ENCODE measurements at places on chromosomes 11 and 22.

GRCh38 chr22:50485221-50486131 lies 1.2 kb upstream of the MIOX start:
- no peak for DNase-seq

DNA sequence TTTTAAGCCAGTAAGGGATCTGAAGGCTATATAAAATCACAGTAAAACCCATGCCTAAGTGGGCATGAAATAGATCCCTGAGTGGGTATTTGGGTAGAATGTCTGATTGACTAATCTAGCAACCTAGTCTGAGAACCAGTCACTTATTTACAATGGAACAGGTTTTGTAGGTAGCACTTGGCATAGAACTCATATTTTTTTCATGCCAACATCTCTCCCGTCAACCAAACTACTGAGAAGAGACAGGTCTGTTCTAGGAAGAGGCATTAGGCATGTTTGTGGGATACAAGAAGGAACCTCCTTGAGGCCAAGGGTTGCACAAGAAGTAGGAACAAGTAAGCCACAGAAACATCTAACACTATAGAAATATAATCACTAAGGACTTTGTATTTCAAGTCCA lies 840.4 kb upstream of the TENM4 start:
- no peak for DNase-seq

- DNase-seq, result no peak
Measured at GRCh38 chr22:39475337-39475736, 18.5 kb downstream of the MGAT3 start.

DNA sequence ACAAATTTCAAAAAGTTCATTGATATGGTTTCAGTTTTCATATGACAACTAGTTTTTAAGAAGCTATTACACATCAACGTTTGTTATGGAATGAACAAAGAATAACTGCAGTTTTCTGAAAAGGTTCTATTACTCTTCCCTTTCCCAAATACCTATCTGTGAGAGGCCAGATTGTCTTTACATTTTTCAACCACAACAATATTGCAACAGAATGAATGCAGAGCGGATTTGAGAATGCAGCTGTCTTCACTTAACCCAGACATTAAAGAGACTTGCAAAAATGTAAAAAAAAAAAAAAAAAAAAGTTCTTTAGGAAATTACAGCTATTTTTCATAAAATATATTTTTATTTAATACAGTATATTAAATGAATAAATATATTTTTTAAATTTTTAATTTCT lies 250.8 kb downstream of the DDX10 start:
- DNase-seq, result no peak

GRCh38 chr11:121722431-121723245 lies 269.9 kb upstream of the SORL1-AS1 start:
- DNase-seq, result peak; percentile 16

- DNase-seq, result no peak
Measured at GRCh38 chr11:33646629-33647028, 54.0 kb downstream of the C11orf91 start.

- no peak for DNase-seq
Measured at GRCh38 chr22:31637447-31637890, 24.5 kb downstream of the PISD start.

DNA sequence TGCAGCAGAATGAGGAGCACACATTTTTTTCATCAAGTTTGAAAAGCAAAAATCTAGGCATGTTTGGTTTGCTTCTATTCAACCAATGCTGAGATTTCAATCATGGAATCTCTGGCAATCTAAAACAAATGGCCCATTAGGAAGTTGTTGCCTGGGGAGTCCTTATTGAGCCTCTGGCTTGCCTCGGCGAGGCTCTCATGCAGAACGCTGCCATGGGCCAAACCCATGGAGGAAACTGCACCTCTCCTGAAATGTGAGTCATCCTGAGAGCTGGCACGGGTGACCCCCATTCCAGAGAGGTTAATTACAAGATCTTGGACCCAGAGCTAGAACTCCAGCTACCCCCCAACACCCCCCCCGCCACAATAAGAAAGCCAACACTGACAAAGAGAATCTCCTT lies 80.7 kb downstream of the MN1 start:
- DNase-seq, result no peak

DNA sequence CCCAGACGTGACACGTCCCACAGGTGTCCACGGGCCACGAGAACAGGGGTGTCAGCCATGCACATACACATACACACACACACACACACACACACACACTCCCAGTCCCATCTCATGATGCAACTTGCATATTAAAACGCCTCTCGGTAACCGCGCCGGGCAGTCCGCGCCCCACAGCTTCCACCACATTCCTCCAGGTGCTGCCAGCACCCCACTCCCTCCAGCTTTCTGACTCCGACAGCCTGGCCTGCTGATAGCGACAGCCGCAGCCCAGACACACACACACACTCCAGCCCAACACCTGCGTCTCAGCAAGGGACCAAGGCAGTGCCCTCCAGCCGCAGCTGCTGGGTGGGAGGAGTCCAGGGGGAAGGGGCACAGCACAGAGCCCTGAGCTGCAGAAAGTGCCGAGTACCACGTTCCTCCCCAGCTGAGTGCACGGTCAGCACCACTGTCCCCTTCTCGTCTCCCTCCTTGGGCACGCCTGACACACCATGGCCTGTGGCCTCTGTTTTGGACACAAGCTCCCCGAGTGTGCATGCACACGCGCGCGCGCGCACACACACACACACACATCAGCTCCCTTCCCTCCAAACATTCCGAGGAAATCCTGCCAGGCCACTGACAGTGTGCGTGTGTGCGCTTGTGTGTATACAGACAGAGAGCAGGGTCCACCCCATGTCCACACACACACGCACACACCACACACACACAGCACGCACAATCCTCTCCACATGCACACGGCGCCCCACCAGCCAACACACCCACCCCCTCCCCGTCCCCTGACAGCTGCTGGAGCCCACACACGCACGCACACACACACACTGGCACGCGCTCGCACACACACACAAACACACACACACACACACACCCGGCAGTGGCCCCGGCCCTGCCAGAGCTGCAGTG lies 1.2 kb downstream of the ELFN2 start:
- no peak for DNase-seq

- DNase-seq, result no peak
Measured at GRCh38 chr22:27247701-27248434, 553.7 kb downstream of the MN1 start.

GRCh38 chr22:36885474-36885873 lies 24.7 kb downstream of the NCF4 start:
- DNase-seq, result no peak

- DNase-seq, result no peak
Measured at GRCh38 chr11:10954184-10954583, 96.3 kb upstream of the ZBED5 start.

- no peak for DNase-seq
Measured at GRCh38 chr11:132112846-132113245, 742.4 kb downstream of the NTM start.

- no peak for DNase-seq
Measured at GRCh38 chr11:65298131-65298535, 16.5 kb upstream of the CDC42EP2 start.

DNA sequence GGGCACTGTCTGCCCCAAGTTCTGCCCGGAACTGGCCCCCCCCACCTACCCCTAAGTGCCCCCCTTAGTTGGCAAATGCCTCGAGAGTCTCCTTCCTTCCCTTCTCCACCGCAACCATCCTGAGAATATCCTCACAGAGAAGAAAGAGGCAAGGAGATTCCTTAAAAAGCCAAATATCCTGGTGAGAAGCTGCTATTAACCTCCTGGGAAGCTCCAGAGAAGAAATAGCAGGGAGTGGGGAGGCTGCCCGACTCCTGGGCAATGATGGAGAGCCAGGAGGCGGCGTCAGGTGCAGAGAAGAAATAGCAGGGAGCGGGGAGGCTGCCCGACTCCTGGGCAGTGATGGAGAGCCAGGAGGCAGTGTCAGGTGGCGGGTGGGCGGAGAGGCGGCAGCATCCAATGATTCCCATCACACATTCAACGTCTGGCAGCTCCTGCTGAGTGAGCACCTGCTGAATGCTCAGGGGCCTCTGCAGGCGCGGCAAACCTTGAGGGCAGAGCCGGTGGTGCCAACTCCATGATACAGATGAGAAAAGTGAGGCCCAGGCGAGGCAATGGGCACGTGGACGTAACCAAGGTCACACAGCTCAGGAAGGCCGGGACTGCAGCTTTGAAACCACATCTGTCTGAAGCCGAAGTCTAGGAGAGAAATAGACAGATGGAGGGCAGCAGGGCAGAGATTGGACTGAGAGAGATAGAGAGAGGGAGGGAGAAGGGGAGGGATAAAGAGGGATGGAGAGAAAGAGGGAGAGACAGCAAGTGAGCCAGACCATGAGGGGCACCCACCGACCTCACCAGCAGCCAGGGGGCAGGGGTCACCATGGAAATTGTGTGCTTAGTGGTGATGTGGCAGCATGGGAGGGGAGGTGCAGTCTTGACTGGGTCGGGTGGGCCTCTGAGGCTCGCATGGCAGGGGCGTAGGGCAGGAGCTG lies 58.3 kb downstream of the CYTH4 start:
- DNase-seq, result no peak

DNA sequence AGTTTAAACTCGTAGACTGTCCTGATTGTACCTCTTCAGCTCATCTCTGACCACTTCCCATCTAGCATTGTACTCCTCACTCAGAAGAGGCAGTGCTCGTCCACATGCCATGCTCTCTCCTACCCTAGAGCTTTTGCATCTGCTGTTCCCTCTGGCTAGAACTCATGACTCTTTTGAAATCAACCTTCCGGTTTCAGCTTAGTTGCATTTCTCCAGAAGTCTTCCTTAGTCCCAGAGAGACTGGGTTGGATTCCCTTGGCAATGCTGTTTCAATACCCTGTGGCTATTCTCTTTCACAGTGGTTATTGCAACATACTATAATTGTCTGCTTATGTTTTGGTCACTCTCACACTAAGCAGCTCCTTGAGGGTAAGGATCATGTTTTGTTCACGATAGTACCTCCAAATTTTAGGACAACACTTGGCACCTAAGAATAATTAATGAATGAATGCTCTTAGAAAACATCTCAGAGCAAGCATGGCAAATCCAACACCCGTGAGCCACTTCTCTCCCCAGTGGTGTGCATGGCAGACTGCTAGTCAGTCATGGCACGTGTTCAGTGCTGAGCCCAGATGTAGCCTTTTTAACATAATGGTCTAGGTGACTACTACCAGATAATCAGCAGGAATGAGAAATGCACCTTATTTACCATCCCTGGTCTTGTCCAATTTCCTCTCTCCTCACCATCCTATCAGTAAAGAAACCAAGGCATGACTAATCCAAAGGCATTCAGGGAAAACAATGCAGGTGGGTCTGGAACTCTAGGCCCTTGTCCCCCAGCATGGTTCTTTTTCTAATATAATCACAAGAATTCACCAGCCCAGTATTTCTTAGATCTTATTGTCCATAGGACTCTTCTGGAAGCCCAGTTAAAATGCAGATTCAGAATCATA lies 14.5 kb downstream of the SEPTIN3 start:
- no peak for DNase-seq

GRCh38 chr11:85810871-85811611 lies at the start of gene SYTL2:
SYTL2 (minus strand) TSS chr11:85811141; CDS start chr11:85757725, 53,416 bp downstream.
- DNase-seq, result peak; percentile 55

DNA sequence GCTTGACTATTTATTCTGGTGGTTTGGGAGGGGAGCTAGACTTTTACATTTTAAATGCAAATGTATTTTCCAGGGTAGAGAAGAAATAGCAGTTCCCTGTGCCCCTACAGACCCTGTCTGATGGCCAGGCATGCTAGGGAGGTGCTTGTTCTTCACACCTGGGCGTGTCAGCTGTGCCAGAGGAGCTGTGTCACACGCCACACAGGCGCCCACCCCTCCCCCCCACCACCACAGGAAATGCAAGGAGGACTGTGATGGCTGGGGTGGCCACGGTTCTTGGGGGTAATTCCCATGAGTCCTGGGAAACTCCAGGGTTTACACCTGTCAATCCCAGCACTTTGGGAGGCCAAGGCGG lies 82.2 kb downstream of the FLI1 start:
- DNase-seq, result no peak

DNA sequence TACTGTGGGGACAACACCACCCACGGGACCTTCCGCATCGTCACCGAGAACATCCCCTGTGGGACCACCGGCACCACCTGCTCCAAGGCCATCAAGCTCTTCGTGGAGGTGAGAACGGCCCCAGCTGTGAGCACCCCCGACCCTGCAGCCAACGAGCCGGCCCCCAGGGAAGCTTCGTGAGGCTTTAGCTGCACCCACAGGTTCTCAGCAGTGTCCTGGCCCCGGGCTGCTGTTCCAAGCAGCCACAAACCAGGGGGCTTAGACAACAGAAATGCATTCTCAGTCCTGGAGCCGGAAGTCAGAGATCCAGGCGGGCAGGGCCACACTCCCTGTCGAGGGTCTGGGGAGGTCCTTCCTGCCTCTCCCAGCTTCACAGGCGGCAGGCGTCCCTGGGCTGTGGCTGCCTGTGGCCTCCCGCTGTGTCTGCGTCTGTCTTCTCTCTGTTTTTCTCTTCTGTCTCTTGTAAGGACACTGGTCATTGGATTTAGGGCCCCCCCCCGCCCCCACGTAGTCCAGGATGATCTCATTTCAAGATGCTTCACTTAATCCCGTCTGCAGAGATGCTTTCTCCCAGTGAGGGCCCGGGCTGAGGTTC lies 12.5 kb downstream of the MUC5B start:
- no peak for DNase-seq

DNA sequence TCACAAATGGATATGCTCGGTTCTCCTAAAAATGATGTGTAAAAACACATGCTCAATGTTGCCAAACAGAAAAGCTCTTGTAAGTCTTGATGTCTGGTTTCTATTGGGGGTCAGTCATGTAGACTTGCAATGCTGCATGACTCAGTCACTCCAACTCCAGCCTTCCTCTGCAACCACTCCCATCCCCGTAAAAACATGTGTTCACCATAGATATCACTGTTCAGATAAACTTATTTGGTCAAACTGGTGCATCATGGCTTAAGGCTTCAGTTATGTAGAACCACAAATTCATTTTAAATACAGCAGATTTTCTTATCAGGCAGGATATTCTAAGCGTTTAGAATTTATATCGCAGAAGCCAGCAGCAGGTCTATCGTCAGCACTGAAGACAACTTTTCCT lies 298.4 kb upstream of the LUZP2 start:
- no peak for DNase-seq

GRCh38 chr11:120622189-120622875 lies 110.8 kb downstream of the GRIK4 start:
- DNase-seq, result no peak

- no peak for DNase-seq
Measured at GRCh38 chr11:128878455-128878854, 11.4 kb upstream of the KCNJ1 start.

- DNase-seq, result no peak
Measured at GRCh38 chr11:74507582-74507981, 14.1 kb upstream of the LIPT2 start.

DNA sequence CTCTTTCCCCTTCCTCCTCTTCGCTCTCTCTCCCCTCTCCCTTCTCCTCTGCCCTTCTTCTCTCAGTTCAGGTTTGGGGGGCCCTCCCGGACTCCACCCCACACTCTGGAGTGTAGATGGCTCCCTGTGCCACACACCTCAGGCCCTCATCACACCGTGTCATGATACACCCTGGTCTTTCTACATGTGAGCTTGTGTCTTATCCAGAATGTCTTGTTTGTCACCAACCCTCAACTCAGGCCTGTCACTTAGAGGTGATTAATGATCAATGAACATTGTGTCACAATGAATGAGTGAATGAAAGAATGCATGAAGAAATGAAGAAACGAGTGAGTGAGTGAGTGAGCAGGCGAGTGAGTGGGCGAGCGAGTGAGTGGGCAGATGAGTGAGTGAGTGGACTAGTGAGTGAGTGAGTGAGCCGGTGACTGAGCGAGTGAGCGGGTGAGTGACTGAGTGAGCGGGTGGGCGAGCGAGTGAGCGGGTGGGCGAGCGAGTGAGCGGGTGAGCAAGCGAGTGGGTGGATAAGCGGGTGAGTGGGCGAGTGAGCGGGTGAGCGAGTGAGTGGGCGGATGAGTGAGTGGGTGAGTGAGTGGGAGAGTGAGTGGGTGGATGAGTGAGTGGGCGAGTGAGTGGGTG lies 33.8 kb downstream of the CAPN1 start:
- no peak for DNase-seq
